GM19239 (cell line): ENCODE measurements at places on chromosomes 6 and 20.

GRCh38 chr6:94751641-94752329, 825.5 kb upstream of the MANEA start:
- DNase-seq, result no peak

- DNase-seq, result no peak
These were observed 29.2 kb upstream of the MMS22L start for GRCh38 chr6:97312241-97312640.

DNA sequence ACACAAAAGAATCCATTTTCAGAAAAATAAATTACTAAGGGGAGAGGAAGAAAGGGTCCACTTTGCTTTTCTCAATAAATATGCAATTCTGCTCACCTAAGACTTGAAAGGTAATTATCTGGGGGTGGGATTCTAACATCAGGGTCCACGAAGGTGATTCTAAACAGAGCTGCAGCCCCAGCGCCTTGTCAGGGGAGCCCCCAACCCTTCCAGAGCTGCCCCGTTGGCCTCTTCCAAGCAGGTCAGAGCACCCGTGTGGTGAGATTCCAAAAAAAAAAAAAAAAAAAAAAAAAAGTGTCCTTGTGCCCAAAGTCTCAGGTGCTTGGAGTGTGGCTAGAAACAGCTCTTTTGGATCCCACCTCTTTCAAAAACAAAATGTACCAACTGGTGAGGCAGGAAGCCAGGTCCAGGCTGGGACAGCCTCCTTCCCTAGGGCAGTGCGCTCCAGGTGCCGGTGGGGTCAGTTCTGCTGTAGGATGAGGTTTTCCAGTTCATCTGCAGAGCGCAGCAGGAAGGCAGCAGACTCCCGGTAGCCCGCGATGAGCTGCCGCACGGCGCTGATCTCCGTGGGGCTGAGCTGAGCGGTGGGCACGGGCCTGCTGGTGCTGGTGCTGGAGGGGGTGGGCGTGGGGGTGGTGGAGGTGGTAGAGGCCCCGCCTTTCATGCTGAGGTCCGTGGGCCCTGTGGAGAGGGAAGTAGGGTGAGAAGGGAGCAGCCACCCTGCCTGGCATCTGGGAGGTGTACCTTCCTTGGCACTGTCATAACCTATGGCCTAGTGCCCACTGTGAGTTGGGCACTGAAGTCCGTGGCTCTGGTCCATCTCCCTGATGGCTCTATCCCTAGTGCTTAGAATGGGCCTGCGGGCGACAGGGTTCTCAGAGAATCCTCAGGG, 89.3 kb downstream of the ASXL1 start:
- DNase-seq, result no peak

DNA sequence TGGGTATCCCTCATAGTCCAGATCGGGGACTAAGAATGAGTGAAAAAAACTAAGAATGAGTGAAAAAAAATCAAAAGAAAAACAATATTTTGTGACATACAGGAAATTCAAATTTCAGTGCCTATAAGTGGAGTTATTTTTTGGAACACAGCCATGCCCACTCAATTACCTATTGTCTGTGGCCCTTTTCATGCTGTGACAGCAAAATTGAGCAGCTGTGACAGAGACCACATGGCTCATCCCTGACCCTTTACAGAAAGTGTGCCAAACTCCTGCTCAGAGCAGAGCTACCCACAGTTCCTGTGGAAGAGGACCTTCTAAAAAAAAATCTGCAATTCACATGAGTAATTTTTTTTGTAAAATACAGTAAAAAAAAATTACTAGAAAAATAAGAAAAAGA, 1.4 kb downstream of the NCR2 start:
- DNase-seq, result no peak

DNA sequence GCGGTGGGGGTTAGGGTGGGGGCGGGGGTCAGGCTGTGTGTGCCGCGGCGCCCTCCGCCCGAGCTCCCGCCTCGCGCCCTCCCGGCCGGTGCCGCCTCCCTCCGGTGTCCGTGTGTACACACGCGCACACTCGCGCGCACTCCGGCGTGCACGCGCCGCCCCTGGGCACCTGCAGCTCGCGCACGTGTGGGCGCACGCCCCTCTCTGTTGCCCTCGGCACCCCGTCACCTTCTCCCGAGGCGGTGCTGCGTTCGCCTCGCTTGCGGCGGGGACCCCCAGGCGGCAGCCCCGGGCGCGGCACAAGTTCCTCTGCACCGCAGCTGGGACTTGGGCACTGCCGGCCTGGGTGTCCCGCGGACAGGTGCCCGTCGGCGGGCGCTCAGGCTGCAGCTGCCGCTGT, 525 bp downstream of the MACROD2 start:
- DNase-seq, result no peak

DNA sequence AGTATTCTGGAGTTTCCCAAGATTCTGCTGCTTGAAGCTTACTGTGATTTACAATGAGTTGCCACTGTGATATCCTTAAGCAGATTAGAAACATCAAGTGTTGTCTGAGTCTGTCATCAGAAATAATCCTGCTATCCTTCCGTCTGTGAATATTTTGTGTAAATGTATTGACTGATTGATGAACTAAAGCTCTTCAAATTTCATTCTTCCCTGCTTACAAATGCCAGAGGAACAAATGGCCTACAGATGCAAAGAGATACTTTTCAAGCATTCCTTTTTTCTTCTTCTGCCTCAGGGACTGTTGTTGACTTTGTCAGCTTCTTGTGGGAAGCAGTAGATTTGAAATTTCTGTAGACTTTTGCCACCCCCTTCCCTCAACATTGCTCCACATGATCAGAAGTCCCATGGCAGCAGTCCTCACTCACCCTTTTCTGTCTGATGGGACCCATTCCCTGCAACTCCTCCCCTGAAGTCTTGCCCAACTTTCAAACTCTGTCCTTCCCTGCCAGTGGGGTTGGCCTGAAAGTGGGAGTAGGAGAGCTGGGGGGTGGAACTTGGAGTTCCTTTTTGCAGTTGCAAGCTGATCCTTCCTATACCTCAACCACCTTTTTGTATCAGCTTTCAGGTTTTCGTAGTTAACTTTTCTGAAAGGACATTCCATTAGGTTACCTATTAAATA, 38.5 kb upstream of the MLIP start:
- DNase-seq, result no peak

DNA sequence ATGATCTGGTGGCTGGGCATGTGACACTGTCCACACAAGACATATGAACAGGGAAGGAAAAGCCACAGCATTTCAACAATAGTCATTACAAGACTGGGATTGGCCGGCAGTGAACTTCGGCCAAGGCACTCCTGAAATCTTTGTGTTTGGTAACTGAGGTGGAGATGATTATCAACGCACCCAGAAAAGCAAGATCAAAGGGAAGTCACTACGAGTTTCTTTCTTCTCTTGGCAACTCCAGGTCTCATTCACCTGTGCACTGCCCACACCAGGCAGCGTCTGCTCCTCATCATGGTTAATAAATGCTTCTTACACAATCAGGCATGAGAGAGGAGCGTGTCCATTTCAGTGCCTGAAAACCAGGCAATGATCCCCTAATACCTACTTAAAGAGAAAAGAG, 20.5 kb upstream of the FOXC1 start:
- no peak for DNase-seq

- DNase-seq, result no peak
These were observed 3.8 kb upstream of the TNFAIP3 start for GRCh38 chr6:137863091-137863797.

- no peak for DNase-seq
These were observed 104.6 kb downstream of the HMGCLL1 start for GRCh38 chr6:55474382-55474781.

DNA sequence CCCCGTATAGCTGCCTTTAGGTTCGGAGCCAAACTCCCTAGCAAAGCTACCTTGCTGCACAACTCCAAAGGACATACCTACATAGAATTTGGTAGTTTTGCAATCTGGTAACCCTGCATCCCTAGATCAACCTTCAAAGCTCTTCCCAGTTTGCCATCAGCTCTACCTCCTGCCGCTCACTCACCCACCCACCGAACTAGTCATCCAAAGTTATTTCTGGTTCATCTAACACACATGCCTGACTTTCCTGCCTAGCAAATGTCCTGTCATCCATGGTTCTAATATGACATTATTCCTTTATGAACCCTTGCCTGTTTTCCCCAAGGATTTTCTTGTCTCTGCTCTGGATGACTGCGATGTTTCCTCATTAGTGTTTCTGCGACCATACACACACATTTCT, 21.6 kb downstream of the SPAG4 start:
- no peak for DNase-seq

DNA sequence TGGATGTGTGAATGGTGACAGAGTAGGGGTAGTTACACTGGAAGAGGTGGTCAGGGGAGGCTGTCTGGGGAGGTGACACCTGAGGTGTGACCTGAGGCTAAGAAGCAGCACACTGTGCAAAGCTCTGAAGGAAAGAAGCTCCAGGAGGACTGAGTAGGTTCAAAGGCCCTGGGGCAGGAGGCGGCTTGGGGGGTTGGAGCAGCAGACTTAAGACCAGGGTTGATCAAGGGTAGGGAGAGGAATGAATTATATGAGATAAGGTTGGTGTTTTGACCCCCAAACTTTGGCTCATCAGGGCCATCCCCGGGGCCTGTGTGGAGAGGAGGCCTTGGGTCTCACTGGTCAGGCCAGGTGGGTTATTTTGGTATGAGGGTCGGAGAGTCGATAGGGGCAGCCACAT, 166.1 kb downstream of the GRM4 start:
- no peak for DNase-seq

- DNase-seq, result no peak
These were observed 61.4 kb upstream of the JARID2 start for GRCh38 chr6:15184441-15184861.

- DNase-seq, result no peak
These were observed 27.3 kb downstream of the MANBAL start for GRCh38 chr20:37316775-37317170.
